ENCODE measurements at places on chromosomes 7 and 10. TPM values are rescaled to one million over a fixed set of nuclear protein-coding genes. Genes with fewer than 3 reads are reported as not detected.

PIP4K2A gene
- 18.6 TPM for total RNA-seq

MSRB2 gene
- total RNA-seq = 18.5 TPM

UFSP1 gene
- 6.4 TPM for total RNA-seq

MEPCE gene
- 42.1 TPM for total RNA-seq

MYH16 gene
- total RNA-seq = 0.50 TPM

CHAT gene
- total RNA-seq = not detected

ATP6V0E2 gene
- total RNA-seq = 65.9 TPM

VGF gene
- 19.2 TPM for total RNA-seq

DPCD gene
- 33.4 TPM for total RNA-seq

ZNF655 gene
- 56.7 TPM for total RNA-seq

ZNHIT1 gene
- total RNA-seq = 71.7 TPM
